NCI-H1105 treated with DMSO at 0.1 percent for 48 hours (cell line): ENCODE measurements at places on chromosomes 7 and 10.

DNA sequence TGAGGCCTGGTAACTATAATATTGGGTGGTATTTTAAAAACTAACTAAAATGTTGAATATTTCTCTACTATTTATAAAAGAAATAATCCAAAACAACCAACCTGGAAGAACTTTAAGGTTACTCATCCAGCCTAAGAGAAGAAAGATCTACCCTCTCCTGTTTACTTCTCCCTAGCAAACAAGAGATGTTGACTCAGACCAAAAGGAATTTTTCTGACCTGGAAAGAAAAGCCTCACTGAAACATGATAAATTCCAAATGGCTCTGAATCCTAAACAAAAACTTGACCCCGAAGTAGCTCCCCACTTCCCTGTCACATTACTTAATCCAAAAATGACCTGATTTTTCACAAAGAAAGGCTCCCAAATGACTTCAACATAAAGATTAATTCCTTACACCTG, 101.2 kb downstream of the PARD3 start:
- DNase-seq: no peak

GRCh38 chr7:1804310-1804709, 134.2 kb downstream of the ELFN1 start:
- DNase-seq: no peak

- DNase-seq: no peak
Observed at GRCh38 chr7:94481279-94481678, 28.3 kb upstream of the CASD1 start.

DNA sequence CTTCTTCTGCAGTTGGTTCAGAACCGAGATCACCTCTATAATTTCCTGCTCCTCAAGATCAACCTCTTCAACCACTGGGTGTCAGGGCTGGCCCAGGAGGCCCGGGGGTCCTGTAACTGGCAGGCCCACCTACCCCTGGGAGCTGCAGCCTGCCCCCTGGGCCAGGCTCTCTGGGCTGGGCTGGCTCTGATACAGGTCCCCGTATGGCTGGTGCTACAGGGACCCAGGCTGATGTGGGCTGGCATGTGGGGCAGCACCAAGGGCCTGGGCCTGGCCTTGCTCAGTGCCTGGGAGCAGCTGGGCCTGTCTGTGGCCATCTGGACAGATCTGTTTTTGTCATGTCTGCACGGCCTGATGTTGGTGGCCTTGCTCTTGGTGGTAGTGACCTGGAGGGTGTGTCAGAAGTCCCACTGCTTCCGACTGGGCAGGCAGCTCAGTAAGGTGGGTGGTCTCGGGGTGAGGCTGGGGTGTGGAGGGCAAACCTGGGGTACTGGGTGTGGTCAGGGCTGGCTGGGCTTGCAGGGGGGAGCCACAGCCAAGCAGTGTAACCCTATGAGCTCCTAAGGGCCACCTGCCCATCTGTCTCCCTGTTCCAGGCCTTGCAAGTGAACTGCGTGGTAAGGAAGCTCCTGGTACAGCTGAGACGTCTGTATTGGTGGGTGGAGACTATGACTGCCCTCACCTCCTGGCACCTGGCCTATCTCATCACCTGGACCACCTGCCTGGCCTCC, 4.2 kb downstream of the TMEM270 start:
- no peak for DNase-seq

- DNase-seq: peak; percentile 71
Observed at GRCh38 chr7:90955641-90956207, 308.5 kb upstream of the FZD1 start.

DNA sequence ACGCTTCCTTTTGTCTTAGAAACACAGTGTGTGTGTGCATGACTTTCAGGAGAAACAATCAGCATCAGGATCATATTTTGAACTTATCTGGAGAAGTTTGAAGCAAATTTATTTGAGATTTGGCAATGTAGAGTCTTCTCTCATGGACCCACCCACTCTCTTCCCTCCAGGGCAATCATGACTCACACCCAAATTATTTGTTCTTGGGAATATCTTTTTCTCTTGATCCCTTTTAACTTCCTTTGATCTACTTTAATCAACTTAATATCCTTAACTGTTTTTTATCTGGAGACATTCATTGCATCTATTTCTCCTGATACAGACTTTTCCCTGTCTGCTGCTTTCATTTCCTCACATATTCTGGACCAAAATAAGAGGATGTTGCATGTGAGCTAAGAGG, 1174.3 kb downstream of the GATA3 start:
- no peak for DNase-seq

GRCh38 chr7:132766660-132767059, 190.4 kb upstream of the PLXNA4 start:
- no peak for DNase-seq

DNA sequence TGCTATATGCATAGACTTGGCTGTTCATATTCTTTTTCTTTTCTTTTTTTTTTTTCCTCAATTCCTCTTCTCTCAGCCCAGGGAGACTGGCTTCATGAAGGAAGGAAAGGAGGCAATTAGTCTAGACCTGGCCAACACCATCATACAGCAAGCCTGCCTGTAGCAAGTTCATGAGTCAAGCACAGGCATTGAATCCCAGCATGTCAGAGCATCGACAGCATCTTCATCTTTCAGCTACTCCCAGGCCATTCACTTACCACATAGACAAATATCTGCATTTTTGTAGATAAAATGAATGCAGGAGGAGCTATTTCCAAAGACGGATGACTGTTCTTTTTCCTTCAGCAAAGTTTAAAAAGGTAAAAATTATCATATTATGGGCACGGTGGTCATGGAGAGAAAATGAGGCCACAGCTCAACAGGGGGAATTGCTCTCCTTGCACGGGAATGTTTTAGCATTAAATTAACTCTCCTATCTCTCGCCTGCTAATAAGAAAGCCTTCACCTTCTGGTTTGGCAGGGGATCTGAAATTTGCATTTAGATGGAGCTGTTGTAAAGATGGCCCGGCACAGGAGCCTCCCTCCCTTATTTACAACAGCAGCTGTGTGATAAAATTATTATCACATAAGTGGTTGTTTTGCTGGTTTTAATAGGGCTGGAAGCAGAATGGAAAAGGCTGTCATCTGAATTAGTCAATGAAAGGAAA, 626.5 kb upstream of the AUTS2 start:
- peak; percentile 17 for DNase-seq
